Fibroblast of upper back skin (primary cell): ENCODE measurements at places on chromosomes 5 and 9.

- no peak for DNase-seq
These were observed 38.1 kb upstream of the SMARCA2 start for GRCh38 chr9:1977026-1977425.

DNA sequence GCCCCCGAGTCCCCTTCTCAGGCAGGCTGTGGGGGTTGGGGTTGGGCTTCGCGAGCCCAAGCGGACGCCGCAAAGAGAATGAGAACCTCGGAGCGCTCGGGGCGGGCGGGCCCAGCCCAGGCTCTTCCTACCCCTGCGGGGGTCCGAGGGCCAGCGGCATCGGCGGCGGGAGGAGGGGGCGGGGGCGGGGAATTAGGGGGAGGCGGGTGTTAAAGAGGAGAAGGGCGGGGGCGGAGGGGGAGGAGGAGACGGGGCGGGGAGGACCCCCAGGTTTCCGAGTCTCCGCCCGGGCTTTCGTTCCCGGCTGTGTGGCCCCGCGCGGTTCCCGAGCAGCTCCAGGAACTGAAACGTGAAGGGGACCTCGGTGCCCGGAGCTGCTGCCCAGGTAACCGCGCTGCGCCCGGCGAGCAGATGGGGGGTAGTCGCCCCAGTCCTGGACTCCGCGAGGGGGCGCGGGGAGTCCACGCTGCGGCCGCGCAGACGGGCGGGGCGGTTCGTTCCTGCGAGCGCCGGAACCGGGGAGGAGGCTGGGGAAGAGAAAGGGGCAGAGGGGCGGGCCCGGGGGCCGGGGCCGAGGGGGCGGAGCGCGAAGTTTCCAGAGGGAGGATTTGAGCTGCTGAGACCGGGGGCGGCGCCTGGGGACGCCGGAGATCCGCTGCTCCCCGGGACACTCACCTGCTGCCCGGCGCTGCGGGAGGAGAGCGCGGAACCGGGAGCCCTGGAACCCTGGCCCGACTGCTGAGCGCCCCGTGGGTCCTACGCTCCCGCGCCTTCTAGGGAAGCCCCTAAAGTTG lies 38.4 kb upstream of the PLEKHG4B start:
- DNase-seq, result peak; percentile 17

DNA sequence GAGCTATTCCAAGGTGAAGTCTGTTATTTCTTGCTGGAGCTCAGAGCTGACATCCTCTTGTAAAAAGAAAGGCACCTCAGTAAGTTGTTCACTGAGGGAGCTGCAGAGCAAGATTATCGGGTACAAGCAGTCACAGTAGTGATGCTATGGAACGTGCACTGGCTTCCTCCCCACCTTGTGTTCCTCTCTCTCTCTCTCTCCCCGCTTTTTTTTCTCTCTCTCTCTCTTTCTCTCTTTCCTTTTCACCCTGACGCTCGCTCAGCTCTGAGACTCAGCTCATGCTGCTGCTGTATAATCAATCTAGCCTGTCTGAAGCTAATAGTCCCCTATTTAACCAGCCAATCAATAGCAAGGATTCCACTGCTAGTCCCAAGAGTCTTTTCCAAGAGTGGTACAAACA lies 587.6 kb upstream of the CDH18 start:
- no peak for DNase-seq

- peak; percentile 98 for DNase-seq
These were observed at the start of gene SPARC for GRCh38 chr5:151686674-151687407. SPARC (minus strand) TSS chr5:151686915; CDS start chr5:151676188, 10,727 bp downstream.

DNA sequence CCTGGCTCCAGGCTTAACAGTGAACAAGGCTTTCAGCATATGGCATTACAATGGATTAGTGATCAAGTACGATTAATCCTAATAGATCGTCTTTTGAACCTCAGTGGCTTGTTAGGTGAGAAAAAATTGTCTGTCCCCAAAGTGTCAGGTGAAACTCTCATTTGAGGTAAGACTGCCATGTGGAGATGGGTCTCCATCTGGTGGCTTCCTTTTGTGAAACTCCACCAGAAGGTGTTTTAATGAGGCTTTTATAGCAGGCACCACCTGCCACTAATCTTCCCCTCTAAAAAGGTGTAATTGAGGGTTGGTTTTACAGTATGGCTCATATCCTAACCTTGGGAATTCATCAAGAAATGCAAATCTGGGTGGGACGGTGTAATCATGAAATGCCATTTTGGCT lies 471.1 kb upstream of the MPDZ start:
- DNase-seq, result no peak

DNA sequence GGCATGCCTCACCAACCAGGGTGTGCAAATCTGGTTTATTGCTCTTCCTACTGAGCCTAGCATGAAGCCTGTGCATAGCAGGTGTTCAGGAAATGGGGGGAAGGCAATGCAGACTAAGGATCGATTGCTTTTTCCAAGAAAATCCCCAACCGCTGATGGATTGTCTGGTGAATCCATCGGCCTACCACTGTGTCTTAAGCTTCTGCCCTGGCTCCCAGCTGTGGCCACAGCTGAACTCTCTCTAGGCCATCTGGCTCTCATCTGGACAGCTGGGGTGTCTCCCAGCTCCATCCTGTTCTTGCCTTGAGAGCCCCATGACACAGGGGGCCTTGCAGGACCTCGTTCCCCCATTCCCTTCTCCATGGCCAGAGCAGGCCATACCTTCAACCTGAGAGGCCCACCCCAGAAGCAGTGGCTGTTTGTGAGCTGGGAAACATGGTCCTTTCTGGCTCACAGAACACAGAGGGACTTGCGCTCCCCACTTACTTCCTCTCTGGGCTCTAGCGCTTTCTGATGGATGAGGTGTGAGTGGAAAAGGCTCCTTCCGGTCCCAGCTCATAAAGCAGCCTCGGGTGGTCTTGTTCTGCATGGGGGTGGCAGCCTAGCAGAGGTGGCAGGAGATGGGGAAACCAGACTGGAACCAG lies 41.8 kb downstream of the COL27A1 start:
- no peak for DNase-seq

GRCh38 chr9:76018235-76018634 lies 127.8 kb downstream of the PCSK5 start:
- no peak for DNase-seq

DNA sequence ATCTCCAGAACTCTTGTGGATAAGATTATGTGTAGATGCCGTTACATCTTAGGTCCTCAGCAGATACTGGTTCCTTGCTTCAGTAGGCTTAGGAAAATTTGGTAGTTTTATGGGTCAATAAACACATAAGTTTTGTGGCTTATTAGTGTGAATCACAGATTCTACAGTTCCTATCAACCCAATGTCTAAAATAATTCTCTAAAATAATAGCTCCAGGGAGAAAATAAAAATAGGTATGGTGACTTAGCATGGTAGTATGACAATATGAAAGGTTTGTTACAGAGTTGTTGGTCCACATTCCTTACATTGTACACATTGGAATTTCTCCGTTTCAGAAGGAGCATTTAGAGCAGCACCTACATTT lies 91.7 kb downstream of the AOPEP start:
- peak; percentile 9 for DNase-seq

- DNase-seq, result no peak
These were observed 94.9 kb upstream of the RANBP3L start for GRCh38 chr5:36396640-36397039.

DNA sequence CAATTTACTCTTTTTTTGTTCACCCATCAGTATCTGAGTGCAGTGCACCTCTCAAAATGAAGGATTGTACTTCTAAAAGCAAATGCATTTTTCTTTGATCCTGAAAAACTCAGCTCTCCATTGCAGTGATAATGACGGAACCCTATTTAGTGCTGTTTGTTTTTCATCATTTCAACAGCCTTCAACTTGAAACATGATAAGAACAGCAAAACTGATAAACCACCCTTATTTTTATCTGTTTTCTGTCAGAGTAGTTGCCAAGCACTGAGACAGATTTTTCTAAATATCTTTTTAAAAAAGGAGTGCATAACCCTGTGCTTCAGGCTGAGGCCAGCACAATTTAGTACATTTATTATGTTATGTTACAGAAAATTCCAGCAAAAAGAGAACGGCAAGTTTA lies 549.8 kb upstream of the DMAC1 start:
- DNase-seq, result no peak

DNA sequence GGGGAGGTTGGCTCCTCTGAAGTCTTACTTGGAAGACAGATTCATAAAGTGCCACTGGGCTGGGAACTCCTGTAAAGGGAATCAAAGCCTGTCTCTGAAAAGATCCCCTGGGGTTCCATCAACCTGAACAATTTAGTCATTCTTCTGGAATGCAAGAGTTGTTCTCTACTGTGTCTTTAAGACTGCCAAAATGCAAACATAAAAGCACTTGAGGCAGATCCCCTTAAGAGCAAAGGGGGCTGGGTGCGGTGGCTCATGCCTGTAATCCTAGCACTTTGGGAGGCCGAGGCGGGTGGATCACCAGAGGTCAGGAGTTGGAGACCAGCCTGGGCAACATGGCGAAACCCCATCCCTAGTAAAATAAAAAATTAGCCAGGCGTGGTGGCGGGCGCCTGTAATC lies 16.7 kb downstream of the CDKN2AIPNL start:
- peak; percentile 24 for DNase-seq

GRCh38 chr5:86709157-86709881 lies 91.6 kb downstream of the COX7C start:
- DNase-seq, result no peak

GRCh38 chr5:53173083-53173482 lies 63.5 kb upstream of the MOCS2 start:
- DNase-seq, result no peak

DNA sequence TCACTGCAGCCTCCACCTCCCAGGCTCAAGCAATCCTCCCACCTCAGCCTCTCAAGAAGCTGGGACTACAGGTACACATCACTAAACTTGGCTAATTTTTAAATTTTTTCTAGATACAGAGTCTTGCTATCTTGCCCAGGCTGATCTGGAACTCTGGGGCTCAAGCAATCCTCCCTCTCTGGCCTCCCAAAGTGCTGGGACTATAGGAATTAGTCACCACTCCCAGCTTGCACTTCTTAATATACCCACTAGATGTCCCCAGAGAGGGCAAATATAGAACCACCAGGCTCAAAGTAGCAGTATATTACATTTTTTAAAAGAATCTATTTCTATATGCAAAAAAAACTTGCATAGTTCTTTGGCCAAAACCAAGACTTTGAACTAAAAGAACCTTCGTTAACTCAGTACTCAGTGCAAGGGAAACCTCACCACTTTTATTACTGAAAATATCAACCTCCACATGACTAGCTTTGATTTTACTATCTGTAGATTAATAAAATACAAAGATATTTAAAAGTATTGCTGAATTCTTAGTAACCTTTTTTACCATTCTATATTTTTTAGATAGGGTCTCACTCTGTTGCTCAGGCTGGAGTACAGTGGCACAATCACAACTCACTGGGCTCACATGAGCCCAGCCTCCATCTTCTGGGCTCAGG lies 25.8 kb upstream of the HSD17B3 start:
- peak; percentile 70 for DNase-seq

- no peak for DNase-seq
These were observed 67.3 kb downstream of the PARP8 start for GRCh38 chr5:50733741-50734140.

DNA sequence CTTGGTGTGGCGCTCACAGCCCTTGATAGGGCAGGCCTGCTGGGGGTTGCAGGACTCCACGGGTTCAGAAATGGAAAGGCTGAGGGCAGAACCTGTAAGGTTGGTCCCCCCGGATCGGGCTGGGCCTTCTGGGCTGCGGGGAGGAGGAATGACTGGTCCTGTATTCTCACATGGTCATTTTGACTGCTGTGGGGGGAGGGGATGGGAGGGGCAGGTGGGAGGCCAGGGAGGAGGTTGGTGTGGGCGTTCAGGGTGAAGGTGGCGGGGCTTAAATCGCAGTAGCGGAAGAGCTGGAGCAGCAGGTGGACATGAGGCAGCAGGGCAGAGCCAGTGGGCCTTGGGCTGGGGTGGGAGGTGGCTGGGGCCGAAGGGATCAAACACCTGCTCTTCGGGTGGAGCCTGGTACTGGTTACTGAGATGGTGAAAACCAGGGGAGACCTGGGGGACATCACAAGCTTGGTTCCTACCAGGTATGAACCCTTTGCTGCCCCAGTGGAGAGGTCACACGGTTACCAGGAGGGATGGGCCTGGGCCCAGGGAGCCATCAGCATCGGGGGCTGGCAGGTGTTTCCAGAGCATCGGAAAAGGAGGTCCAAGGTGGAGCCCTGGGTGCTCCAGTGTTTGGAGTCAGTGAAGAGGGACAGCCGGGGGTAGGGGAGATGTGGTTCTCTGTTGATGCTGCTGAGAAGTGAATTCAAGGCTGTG lies 1.8 kb downstream of the MRPS2 start:
- DNase-seq, result no peak

DNA sequence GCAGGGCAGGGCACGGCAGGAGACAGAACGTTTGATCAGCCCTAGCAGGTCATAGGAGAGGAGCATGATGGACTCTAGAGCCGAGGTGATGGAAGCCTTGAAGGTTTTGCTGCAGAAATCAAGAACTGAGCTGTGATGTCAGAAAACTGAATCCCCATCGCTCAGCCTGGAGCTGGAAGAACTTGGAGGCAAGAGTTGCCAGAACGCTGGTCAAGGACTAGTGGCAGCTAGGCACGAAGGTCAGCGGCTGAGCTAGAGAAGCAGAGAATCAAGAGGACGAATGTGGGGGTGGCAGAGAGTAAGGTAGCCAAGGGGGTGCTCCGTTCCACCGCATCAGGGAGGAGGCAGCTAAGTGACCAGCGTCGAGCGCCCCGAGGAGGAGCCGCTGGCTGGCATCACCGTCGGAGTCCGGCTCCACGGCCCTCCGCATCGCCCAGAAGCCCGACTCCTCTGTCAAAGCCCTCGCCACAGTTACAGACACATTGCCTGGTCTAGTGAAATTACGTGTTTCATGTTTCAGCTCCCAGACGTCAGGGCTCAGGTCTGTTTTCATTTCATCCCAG lies 1.2 kb upstream of the GALNT10 start:
- no peak for DNase-seq

DNA sequence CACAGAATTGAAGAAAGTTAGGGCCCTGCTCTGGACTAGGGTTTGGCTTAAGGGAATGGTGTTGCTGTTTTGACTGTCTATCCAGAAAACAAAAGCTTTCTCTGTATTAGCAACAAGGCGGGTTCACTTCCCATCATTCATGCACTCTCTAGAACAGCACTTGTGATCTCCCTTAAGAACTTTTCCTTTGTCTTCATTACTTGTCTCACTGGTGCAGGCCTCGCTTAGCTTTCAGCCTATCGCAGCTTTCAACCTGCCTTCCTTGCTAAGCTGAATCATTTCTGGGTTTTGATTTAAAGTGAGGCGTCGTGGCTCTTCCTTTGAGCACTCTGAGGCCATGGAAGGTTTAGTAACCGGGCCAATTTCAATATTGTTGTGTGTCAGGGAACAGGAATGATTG lies 35.2 kb upstream of the LPCAT1 start:
- no peak for DNase-seq

- no peak for DNase-seq
These were observed 29.4 kb downstream of the IER5L start for GRCh38 chr9:129148463-129149204.
